ENCODE measurements at places on chromosomes 11 and 22.

GRCh38 chr11:45500451-45500850 lies 165.0 kb downstream of the CHST1 start:
- no peak for DNase-seq

GRCh38 chr11:279966-280705 lies 1.9 kb downstream of the NLRP6 start:
- peak; percentile 53 for DNase-seq

- DNase-seq = peak; percentile 62
Observed at GRCh38 chr11:122717264-122717867, 61.8 kb downstream of the UBASH3B start.

GRCh38 chr11:9142732-9143131 lies 51.3 kb upstream of the SCUBE2 start:
- no peak for DNase-seq

DNA sequence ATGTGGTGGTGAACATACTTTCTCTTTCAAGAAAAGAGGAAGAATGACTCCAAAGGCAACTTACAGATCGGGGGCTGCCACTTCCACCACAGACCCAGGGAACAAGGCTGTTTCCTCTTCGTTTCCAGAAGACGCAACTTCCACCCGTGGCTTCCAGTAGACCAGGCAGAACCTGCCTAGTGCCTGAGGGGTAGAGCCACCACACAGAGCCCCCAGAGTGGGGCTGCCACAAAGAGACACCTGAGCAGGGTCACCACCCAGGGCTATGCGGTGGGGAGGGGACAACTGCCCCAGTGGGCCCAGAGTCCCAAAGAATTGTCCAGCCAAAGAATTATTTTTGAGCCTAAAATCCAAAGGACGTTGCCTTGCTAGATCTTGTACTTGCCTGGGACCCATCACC lies 16.7 kb upstream of the PHF21B start:
- no peak for DNase-seq

GRCh38 chr11:69453151-69453550 lies 28.3 kb upstream of the LINC01488 start:
- no peak for DNase-seq

GRCh38 chr22:27803841-27804415 lies 2.4 kb upstream of the MN1 start:
- no peak for DNase-seq

- DNase-seq = no peak
Observed at GRCh38 chr11:110295086-110295485, 1.3 kb downstream of the RDX start.

DNA sequence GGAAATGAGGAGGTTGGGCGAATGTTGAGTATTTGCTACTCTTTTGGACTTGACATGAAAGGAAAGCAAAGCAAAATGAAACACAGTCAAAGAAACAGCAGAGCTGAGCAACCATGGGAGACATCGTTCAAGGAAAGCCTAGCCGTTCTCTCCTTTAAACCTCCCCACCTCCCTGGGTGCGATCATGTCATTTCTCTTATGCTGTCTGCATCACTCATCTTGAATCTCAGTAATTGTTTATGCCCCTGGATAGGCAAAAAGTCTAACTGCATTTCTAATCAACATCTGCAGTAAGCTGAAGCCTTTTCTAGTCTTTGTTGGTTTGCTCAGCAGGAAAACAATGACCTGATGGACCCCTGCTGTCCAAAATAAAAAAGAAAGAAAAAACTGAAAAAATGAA lies 107.0 kb downstream of the MSANTD4 start:
- DNase-seq = no peak

GRCh38 chr11:84552791-84553190 lies 1074.4 kb downstream of the DLG2 start:
- DNase-seq = no peak

DNA sequence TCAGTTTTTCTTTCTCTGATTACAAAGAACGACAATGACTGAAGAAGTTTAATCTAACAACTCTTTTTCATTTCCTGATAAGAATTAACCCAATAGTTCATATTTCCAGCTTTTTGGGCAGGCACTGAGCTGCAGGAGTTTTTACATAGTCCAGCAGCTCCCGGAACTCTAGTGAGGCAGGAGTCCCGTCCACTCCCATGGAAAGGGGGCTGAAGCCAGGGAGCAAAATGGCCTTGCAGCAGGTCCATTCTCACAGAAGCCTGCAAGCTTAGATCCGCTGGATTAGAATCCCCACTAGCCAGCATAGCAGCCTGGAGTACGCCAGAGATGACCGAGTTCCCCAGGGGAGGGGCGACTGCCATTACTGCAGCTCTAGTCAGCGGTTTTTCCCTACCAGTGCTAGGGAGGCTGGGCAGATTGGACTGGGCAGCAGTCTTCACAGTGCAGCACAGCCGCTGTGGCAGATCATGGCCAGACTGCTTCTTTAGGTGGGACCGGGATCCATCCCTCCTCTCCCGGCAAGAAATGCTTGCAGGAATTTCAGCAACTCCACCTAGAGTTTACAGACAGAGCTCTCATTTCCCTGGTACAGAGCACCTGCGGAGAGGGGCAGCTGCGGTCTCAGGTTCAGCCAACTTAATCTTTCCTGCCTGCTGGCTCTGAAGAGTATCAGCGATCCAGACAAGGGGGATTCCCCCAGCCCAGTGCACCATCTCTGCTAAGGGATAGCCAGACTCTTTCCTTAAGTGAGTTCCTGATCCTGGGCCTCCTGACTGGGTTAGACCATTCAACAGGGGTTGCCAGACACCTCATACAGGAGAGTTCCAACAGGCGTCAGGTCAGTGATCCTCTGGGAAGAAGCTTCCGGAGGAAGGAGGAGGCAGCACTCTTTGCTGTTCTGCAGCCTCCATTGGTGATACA lies 742 bp upstream of the CASP4 start:
- DNase-seq = peak; percentile 21

DNA sequence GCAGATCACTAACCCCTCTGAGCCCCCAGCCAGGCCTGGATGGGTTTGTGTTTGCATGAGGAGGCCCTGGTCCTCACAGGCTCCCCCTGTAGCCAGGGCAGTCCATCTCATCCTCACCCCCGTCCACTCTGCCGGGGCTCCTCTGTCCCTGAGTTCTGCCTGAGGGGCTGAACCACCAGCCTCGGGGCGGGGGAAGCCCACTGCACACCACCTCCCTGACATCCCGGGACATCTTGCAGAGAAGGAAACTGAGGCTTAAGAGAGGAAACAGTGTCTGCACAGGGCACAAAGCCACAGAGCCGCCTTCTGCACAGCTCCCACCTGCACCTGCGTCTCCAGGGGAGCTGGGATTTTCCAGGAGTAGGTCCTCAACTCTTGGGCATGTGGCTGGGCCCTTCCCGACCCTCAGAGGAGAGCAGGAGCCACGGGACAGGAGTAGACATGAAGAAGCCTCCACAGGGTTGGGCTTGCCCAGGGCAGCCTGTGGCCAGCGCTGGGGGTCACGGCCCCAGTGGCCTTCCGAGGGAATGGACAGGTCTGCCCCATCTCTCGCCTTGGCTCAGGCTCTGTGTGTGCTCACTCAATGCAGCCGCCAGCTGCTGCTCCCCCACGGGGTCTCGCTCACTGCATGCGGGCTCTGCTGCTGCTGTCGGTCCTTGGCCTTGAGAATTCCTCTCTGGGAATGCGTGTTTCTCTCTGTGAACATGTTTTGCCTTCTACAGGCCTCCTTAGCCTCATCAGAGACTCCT lies 45.4 kb upstream of the CCDC188 start:
- DNase-seq = no peak

DNA sequence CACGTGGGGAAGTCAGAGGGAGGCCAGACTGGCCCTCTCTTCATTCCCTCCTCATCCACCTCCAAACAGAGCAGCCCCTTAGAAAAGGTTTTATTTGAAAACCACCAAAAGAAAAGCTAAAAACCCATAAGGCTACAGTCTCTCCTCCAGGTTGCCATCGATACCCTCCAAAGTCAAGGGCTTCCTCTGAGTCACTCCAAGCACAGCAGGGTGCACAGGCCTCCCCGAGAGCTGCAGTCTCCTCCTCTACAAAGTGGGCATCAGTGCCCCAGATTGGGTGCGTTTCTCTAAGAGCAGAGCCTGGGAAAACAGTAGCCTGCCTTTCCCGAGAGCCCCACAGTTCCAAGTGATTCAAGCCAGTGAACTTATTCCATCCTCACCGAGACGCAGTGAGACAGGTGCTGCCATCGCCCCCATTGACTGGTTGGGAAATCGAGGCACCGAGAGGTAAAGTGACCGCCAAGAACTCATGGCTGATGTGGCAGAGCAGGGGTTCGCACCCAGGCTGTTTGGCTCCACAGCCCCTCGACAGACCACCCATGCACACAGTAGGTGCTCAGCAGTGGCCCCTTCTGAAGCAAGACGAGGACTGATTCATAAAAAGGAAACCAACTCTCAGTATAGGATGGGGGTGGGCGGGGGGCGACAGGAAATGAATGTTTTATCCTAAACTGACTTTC lies 91.7 kb upstream of the SHISAL1 start:
- no peak for DNase-seq

DNA sequence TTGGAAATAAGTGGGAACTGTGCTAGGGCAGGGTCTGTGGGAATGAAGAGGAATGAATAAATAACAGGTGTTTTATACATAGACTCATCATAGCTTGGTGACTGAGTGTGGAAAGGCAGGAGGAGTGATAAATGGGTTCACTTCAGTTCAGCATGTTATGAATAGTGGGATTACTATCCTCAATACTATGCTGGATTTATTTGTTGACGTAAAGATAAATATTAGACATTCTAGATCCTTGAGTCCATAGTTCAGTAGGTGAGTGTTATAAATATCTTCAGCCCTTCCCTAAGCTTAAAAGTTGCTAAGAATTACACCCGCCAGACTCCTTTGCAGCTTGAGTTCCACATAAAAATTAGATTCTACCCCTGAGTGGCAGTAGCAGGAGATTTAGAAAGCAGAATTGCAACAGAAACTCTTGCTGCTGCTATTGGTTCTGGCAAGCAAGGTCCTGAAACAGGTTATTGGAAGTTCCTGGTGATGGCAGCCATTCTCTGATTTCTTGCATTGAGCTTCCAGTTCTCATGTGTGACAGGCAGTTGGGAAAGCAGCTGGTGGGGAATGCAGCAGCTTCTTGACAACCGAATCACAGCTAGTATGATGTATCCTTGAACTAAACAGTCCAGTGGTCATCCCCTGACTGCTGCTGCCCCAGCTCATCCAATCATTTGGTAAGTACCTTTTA lies 1558.9 kb downstream of the FAM181B start:
- DNase-seq = no peak

GRCh38 chr22:50002791-50003190 lies 9.8 kb downstream of the IL17REL start:
- no peak for DNase-seq

Data from activated T-cell treated with anti-CD3 and anti-CD28 coated beads, Interleukin-2, amount 50 U/mL, for 48 hours (primary cell).